ENCODE measurements at places on chromosomes 12 and 14.

- DNase-seq = no peak
Observed at GRCh38 chr14:71654810-71655209, 277.4 kb upstream of the RGS6 start.

- DNase-seq = no peak
Observed at GRCh38 chr14:51609955-51610283, 41.8 kb upstream of the FRMD6 start.

DNA sequence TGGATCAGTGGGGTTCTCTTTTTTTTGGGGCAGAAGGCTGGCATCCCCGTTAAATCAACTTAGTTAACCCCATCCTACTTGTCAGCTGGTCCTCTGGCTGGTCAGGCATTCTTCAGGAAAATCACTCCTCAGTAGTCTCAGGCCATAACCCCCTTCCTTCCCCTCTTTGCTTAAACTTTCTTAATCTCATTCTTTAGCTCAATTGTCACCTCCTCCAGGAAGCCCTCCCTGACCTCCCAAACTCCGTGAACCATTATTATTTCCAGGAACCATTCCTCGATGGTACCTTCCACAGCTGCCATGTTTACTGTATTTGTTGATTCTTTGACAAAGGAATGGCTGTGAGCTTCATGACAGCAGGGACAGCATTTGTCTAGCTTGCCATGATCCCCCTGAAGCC, 72.5 kb upstream of the FBXO21 start:
- no peak for DNase-seq

DNA sequence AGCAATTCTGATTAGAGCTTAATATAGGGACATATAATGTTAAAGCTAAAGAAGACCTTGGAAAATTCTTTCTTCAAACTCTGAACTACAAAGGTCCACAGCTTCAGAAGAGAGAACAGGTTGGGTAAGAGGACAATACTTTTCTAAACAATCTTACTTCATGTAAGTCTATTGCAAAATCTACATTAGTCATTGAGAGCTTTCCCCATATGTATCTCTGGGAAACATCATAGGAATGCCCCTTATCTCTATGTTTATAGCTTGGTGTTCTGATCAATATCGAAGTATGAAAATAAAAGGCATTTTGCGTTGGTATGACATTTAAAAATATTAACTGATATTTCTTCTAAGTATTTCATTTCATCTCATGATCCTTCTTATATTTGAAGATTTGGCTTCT, 962.6 kb downstream of the AACS start:
- DNase-seq = no peak

DNA sequence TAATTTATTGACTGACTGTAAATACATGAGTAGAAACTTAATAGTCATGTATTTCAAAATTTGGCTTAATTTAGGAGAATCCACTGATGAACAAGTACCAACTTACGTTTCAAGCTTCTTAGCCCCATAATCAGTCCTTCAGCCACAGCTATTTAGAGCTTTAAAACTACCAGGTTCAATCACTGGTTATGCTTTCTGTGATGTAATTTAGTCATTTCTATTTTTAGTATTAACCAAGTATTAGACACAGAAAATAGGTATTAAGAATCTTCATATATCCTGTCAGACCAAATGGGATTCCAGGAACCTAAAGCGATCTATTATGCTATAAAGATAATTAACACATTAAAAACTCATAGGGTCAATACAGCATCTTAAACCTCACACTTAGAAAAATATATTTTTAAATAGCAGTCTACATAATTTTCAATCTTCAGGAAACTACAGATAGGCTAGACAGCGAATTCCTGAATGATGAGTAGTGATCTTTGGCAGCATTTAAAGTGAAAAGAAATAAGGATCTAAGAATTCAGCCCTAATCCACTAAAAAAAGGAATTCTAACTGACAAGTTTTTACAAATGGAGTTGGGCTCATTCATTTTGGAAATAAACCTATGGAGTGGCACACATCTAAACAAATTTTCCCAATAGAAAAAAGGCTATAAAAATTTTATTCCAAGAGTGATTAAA, 51.5 kb downstream of the ZC3H14 start:
- DNase-seq = no peak

GRCh38 chr12:92146497-92147224, 1.0 kb upstream of the BTG1 start:
- DNase-seq = no peak

All from activated CD4-positive, alpha-beta T cell treated with anti-CD3 and anti-CD28 coated beads, Interleukin-2, Interleukin-6, amounts not matched to agents 100 ng/mL and 50 ng/mL, durations not matched to agents 16 hours and 8 hours (primary cell).